Esophagus squamous epithelium (tissue), 5 donors: ENCODE measurements at places on chromosomes 1 and 21.

GRCh38 chr1:111775966-111776365 lies 20.3 kb downstream of the DDX20 start:
- no peak for DNase-seq

DNA sequence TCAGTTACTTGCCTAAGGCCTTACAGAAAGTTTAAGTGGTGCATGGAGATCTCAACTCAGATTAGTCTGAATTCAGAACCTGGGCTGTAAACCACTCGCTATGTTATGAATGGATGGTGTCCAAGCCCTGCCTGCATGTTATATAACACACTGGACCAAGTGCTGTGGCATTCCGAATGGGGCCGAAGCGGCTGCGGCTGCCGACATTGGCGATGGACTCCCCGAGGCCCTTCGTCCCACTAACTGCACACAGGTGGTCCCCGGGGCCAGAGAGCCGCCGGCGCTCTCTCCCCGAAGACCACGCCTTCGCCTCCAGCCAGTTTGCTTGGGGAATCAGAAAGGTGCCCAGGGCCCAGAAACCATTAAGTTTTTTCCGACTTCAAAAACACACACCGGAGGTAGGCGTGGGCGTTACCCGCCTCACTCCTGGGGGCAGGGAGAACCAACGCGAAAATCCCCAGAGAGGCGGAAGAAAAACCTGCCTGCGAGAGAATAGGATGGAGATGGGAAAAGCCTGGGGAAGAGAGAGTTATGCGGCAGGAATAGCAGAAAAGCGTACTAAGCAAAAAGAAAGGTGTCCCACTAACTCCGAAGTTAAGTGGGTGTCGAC lies 579 bp upstream of the TENT5C start:
- no peak for DNase-seq

DNA sequence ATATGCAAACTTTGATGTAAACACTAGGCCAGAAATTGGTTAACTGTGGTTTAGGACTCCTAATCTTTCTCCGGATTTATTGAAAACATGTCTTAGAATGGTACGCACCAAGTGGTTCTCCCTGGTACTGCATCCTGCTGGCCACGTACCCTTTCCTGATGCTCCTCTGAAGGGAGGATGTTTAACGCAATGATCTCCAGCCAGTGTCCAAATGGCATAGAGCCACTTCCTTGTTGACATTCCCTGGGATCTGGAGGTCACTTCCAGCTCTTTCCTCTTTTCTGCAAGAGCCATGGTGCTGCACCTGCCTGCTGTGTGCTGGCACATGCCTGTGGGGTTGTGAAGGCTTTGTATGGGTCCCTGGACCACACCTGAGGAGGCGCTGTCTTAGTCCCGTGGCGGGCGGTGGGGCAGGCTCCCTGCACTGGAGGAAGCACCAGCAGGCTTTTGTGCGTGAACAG lies 53.9 kb downstream of the GALNT2 start:
- no peak for DNase-seq

DNA sequence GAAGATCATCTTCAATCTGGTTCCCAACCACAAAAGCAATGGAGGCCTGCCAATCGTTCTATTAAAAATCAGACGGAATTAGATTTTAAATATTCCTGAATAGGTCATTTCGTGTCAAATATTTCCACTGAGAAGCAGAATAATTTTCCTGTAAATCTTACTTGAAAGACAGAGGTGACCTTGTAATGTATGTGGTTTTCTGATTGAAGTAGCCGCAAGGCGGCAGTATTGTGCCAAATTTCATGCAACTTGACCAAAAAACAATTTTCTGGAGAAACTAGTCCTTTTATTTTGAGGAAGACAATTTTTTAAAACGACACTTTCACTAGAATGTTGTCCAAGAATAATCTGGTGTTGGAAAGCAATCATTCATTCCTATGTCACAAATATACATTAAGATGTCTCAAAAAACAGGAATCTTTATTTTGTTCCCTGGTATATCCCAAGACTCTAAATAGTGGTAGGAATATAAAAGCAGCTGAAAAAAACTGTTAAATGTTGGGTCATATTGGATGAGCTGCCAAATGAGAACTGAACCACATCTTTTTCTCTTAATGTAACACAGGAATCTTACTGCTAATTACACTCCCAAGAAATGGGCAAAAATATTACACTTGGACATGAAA lies 33.6 kb downstream of the SPAG17 start:
- no peak for DNase-seq

DNA sequence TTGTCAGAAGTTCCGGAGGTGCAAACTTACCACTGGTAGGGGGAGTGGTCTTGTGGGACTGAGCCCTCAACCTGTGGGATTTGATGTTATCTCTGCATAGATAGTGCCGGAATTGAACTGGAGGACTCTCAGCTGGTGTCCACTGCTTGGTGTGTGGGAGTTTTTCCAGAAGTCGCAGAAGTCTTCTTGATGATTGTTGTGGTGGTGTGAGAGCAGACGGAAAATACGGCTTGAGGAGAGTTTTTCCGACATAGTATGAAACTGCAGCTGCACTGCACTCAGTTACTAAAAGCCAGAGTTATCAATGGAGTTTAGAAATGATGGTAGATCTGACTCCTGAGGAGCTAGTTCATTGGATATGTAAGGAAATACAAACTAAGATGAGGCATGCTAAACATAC lies 14.9 kb downstream of the RGS5 start:
- DNase-seq: no peak

- DNase-seq: no peak
These were observed 28.1 kb upstream of the RNPC3 start for GRCh38 chr1:103497404-103497803.

GRCh38 chr1:179128520-179128919 lies 46.6 kb downstream of the TOR3A start:
- DNase-seq: no peak

DNA sequence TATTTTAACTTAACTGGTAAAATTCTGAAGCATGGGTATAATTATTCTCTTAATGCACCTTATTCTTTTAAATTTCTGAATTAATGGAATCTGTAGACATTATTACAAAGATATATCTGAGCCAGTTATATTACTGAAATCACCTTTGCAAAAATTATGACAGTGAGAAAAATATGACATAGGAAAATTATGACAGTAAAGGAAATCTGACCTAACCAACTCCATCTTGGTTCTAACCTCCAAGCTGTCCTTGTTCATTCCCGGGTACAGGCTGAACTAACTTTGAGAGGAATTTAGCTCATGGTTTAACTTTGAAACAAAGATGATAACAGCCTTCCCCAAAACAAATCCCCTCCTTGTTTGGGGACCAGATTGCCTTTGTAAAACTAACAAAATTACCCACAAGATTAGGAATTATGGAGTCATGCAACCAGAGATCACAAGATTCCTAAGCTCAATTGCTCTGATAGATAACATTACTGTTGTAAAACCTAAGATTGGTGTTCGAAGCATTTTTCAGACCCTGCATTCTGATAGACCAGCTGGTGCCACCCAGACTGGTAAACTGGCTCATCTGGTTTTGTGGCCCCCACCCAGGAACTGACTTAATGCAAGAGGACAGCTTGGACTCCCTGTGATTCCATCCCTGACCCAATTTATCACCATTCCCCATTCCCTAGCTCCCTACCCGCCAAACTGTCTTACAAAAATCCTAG lies 9.4 kb upstream of the CD55 start:
- no peak for DNase-seq

- DNase-seq: no peak
These were observed 14.4 kb upstream of the THEM5 start for GRCh38 chr1:151867765-151868411.

DNA sequence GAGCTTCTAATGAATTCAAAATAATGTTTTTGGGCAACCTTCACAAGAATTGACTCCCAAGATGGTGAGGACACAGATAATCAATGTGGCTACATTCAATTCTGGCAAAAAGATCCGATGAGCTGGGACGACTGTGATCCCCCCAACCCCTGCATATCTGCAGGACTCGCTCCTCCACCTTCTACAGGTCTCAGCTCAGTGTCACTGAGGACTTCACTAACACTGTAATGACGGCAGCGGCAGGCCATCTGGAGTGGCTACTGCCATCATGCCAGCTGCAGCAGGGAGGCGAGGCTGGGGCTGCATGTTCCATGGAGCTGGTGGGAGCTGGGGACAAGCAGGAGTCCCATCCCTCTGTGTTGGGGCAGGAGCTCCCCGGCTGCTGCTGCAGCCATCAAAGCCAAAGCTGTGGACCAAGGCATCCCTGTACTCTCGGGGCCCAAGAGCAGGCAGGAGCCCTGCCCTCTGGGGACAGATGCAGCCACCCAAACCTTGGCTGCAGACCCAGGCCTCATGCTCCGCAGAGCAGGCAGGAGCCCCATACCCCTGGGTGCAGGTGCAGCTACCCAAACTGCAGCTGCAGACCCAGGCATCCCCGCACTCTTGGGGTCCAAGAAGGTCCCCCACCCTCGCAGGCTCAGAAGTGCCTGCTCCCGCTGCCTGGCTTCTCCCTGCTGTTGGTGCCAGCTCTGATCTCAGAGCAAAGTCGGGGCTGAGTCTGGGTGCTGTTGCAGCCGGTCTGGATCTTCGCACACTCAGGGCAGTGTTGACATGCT lies 12.2 kb upstream of the DHRS3 start:
- DNase-seq: no peak
